NCI-H82 (cell line): ENCODE measurements at places on chromosomes 13 and 19.
A peak's percentile ranks its signal among the peaks of the same experiment; 100 is the strongest.

- DNase-seq: no peak
Measured at GRCh38 chr13:99354371-99354951, 47.3 kb upstream of the GPR183 start.

DNA sequence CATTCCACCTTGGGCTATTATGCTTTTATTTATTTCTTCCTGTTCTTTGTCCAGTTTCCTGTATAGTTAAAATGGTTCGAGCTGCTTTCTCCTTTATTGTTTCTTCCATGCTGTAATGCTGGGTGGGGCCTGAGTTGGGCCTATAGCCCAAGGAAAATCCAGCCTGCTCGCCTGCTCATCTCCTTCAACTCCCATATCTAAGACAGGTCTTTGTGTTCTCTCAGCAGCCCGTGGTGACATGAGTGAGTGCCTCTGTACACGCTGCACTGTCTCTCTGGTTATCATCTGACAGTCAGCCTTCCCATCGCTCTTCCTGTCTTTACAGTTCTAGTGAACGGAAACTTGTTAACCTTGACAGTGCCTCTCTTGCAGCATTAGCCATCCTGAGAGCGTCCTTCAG is 221.9 kb upstream of the SLC10A2 start:
- no peak for DNase-seq

GRCh38 chr13:78215458-78216108 is 297.0 kb upstream of the EDNRB start:
- peak; percentile 84 for DNase-seq

- no peak for DNase-seq
Measured at GRCh38 chr13:50518131-50518530, 325.4 kb downstream of the DLEU7 start.

DNA sequence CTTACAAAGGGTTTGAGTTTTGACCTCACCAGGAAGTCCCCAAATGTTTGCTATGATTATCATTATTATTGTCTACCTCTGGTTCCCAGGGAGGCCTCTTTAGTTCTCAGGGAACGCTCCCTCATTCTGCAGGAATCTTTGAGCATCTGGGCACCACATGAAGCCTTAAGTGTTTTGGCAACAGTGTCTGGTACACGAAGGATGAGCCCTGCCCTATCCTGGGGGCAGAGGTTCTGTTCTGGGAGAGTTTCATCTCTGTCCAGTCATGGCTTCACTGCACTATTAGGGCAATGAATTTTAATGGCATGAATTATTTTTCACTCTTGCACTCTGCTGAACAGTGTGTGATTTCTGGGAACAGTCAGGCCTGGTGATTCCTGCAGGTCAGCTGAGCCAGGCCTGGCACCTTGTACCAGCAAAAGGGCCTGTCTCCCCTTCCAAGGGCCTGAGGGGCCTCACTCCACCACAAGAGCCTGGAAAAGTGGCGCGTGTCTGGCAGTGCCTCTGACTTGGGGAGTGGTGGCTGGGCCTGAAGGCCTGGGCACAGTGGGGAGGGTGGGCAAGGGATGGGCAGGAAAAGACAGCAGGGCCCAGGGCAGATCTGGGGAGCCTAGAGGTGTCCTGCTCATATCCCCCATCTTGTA is 4.6 kb downstream of the FAM187B start:
- DNase-seq: no peak

GRCh38 chr13:59745392-59745788 is 418.3 kb downstream of the DIAPH3 start:
- no peak for DNase-seq

- no peak for DNase-seq
Measured at GRCh38 chr13:41766439-41766838, 194.5 kb downstream of the VWA8 start.
